Heart left ventricle (tissue), 16 donors: ENCODE measurements at places on chromosomes 2 and 18. TPM values are rescaled to one million over a fixed set of nuclear protein-coding genes. Genes with fewer than 3 reads are reported as not detected.

DNA sequence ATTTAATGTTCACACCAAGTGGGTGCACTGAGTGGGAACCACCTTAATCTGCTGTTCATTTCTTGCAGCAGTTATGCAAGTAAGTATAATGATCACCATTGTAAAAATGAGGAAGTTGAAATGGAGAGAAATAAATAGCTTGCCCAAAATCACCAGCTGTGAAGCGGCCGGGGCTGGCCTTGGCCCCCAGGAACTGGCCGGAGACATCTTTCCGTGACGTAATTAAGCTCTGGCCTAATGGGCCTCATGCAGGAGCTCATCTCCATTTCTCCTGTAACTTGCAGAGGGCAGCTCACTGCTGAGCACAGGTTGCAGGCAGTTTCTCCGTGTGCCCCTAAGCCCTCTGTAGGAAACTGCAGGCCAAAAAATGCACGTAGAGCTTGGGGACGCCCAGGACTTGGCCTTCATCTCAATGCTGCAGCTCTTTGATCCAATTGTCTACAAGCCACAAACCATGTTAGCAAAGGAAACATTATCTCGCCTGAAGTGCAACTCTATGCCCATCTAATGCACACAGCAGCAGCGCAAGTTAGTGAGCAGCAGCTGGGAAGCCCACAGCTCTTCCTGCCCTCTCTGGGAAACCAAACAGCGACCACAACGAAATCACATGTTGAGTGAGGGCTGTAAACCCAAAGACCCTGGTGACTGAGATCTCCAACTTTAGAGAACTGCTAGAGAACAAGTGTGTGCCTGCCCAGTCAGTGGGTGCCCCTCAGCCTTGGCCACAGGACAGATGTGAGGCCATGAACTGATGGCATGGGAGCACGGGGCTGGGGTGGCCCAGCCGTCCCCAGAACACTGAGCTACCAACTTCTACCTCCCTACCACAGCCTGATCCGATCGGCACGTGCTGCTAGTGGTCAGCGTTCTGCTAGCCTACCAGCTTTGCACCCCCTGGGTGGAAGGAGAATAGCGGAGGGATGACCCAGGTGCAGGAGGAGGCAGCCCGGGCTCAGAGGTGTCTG is 28.8 kb downstream of the APCDD1 start:
- DNase-seq: peak; percentile 53

DNA sequence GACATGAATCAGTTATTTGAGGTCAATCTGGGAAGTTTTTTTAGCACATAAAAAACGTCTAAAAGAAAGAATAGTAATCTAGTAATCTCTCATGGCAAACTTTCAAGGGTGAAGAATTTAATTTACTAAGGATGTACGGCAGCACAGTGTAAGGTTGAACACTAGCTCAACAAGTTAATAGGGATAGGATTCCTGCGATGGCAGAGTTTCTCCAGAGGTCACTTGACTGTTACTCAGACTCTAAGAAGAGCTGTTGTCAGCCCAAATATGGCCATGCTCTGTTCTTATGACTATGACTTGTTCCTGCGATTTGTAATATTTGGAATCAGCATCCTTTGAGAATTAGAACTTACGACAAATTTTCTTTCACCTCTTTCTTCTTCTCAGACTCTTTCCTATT is 553.3 kb upstream of the TNP1 start:
- no peak for DNase-seq

GRCh38 chr2:199339891-199340605 is 117.7 kb downstream of the SATB2 start:
- no peak for DNase-seq

The MAP3K19 gene
- total RNA-seq: not detected

The RAX gene
- total RNA-seq: not detected
